ENCODE measurements at places on chromosomes 11 and 22.

DNA sequence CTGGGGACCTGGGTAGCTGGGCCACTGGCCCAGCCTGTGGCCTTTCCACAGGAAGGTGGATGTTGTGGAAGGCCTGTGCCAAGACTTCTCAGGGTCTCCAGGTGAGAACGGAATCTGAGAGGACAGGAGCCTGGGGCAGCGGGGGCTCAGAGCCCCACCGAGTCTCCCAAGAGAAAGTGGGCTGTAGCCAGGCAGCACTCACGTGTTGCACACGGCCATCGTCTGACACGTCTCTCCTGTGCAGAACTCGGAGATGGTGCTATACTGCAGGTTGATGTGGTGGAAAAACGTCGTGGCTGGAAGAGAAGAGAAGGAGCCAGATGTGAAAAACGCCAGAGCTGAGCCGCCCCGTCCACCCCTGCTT lies 6.4 kb downstream of the MOB2 start:
- no peak for DNase-seq

GRCh38 chr22:28909375-28909774 lies 26.0 kb downstream of the ZNRF3 start:
- no peak for DNase-seq

- no peak for DNase-seq
These were observed 42.9 kb downstream of the LINC01488 start for GRCh38 chr11:69524291-69524882.

GRCh38 chr11:32706985-32707741 lies 87.3 kb downstream of the CCDC73 start:
- DNase-seq = no peak

DNA sequence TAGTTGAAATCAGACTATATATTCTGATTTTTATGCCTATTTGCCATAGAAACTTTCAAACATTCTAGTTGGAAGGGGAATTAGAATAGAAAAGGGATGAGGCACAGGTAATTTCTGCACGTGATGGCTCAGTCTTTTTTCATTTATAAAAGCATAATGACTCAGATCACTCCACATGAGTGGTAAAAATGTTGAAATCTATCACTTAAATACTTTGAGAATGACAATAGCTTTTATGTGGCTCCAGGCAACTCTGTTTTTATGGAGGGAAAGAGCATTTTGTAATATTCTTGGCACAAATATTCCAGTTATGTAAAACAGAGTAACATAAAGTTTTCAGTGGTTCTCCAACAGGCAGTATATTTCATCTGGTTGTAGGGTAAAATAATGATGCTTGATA lies 5.9 kb upstream of the MMP3 start:
- DNase-seq = no peak

DNA sequence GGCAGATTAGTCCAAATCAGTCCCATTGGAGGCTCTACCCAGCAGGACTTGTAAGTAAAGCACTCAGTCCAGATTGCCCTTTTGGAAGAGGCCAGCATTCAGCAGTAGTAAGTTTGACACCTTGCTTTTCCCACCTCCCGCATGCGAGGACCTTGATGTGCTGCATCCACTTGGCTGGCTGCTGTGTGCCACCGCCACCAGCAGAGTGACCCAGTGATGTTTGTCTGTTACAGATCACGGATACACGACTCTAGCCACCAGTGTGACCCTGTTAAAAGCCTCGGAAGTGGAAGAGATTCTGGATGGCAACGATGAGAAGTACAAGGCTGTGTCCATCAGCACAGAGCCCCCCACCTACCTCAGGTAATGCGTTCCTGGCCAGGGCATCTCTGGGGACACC lies 6.6 kb downstream of the SMARCB1 start:
- DNase-seq = no peak

- peak; percentile 33 for DNase-seq
These were observed 48.2 kb downstream of the MORC2 start for GRCh38 chr22:30920407-30920806.

DNA sequence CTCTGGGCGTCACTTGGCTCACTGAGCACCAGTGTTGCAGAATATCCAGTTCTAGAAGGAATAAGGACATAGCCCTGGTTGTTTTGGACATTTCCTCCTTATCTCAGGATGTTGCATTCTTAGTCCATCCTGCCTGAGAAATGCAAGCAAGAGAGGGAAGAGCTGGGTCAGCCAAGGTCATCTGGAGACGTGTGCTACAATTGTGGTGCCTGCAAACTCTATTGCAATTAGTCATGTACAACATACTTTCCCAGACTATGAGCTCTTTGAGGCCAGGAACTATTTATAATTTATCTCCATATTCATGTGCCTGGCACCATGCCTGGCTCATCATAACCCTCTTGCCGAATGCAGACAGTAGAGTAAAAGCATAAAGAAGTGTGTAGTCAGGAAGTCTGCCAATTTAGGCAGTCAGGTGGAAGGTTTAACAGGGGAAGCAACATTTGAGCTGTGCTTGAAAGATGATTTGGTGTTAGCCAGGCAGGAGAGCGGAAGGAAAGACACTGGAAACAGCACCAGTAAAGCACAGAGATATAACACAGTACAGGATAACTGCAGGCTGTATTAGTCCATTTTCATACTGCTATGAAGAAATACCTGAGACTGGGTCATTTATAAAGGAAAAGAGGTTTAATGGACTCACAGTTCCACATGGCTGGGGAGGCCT lies 129.4 kb upstream of the PAX6 start:
- DNase-seq = no peak

DNA sequence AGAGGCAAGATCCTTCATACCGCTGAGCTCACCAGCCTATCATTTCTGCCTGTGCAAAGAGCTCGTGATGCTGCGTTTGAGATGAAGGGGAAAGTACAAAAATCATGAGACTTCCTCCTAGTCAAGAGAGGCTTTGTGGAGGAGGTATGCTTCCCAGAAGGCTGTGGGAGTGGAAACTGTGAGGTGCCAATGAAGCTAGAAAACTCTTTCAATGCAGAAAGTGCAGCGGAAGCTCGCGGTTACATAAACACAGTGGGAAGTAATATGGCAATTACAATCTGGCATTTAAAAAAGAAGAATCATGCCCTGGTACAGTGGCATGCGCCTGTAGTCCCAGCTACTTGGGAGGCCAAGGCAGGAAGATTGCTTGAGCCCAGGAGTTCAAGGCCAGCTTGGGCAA lies 134.8 kb downstream of the EHF start:
- DNase-seq = no peak

DNA sequence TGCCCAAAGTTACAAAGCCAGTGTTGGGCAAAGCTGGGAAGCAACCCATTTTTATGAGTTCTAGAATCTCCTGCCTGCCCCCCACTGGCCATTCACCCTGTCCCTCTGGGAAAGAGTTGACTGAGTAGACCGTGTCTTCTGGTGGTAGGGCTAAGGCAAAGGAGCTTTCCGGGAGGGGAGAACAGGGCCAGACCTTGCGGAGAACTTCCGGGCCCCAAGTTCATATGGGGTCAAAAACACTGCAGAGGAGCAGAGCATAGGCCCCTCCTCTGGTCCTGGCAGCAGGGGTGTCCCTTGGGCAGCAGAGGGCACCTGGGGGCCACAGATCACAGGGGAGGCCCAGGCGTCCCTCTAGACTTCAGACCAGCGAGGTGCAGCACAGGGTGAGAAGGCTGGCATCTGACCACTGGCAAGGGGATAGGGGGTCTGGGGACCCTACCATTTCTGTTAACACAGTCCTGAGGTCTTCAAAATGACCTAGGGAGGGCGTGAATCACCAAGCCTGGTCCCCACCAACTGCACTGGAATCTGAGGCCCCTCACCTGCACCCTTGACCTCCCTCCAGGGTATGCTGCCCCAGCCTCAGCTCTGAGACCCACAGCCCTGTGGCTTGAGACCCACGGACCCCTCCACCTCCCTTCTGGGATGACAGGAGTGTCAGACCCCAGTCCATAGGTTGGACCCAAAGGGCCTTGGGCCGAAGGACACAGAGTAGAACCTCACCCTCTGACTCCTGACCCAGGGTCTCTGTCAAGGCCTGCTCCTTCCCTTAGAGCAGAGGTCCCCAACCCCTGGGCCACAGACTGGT lies 1.3 kb upstream of the ARAP1 start:
- no peak for DNase-seq

DNA sequence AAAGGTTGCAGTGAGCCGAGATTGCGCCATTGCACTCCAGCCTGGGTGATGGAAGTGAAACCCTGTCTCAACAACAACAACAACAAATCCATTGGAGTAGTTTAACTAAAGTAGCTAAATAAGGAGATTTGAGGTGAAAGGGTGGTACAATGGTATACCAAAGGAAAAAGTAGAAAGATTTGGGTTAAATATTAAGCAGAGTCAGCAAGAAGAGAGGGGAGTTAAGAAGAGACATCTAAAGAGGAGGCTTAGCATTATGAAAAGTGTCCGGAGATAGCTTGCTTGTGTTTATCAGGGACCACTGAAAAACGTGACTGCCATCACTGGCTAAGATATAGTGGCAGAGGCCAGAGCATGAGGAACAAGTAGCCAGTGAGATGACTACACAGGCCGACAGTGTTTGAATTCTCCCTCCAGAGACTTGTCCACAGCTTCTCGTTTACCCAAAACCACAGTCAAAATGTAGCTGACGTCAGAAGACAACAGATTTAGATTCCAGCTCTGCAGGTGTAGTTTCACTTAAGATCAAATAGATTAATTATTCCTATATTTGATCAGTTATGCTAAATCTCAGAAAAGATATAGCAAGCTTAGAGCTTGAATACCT lies 32.6 kb upstream of the GRK2 start:
- DNase-seq = no peak

- no peak for DNase-seq
These were observed 8.7 kb downstream of the B4GALNT4 start for GRCh38 chr11:377883-378500.

GRCh38 chr11:35850191-35850590 lies 93.7 kb upstream of the LDLRAD3 start:
- no peak for DNase-seq

DNA sequence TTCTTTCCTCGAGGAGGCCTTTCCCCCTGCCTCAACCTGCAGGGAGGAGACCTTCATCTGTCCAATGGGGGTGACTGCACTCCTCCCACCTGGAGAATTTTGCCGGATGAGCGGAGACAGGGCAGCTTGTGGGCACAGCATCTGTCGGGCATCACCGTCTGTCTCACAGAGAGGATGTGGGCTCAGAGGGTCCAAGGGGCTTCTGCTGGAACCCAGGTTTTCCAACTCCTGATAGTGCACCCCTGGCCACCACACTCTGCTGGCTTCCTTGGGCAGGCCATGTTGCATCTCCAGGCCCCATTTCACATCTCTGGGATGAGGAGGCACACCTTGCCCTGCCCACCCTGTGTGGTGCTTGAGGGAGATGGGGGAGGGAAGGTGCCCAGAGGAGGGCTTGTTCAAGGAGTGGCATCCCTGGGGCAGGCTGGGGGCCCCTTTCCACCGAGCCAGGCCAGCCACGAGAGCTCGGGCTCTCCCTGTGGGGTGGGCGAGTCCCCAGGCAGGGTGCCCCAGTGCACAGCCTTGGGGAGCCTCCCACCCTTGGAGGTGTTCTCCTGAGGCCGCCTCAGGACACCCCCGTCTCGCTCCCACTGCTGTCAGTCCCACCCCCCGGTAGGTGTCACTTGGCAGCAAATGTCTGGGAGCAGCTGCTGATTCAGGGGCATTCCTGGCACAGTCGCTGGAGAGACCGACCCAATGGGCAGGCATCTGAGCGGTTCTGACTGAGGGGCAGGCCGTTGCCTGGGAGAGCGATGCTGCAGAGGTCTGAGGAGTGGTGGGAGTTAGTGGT lies 84.2 kb downstream of the MORC2 start:
- no peak for DNase-seq

GRCh38 chr11:41053894-41054293 lies 405.6 kb downstream of the LRRC4C start:
- no peak for DNase-seq

GRCh38 chr11:60942970-60943565 lies 8.9 kb downstream of the SLC15A3 start:
- peak; percentile 90 for DNase-seq

- no peak for DNase-seq
These were observed 59.8 kb upstream of the WNT7B start for GRCh38 chr22:46036558-46037408.

GRCh38 chr11:24885580-24886173 lies 388.8 kb downstream of the LUZP2 start:
- no peak for DNase-seq

- no peak for DNase-seq
These were observed 41.0 kb upstream of the SOX6 start for GRCh38 chr11:16397390-16397789.

- peak; percentile 23 for DNase-seq
These were observed 621 bp downstream of the KCNC1 start for GRCh38 chr11:17734986-17735817.

- DNase-seq = no peak
These were observed 108.7 kb upstream of the E2F8 start for GRCh38 chr11:19349340-19350025.

- no peak for DNase-seq
These were observed 33.0 kb downstream of the PTPRJ start for GRCh38 chr11:48013269-48013901.

DNA sequence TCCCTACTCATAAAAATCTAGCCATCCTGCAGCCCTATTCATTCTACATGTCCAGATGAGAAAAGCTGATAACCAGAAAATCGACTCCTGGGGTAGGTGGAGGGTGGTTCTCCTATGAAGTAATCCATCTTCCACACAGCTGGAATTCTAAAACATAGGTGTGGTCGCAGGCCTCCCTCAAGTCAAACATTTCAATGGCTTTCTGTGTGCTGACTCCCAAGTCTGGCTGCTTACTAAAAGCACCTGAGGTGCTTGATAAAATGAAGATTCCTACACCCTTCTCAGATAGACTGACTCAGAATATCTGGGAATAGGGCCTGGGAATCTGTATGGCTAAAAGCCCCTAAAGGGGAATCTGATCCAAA lies 26.1 kb downstream of the IRAG1 start:
- DNase-seq = no peak

GRCh38 chr11:23869671-23870070 lies 627.2 kb upstream of the LUZP2 start:
- no peak for DNase-seq

GRCh38 chr11:134532131-134532920 lies 120.3 kb upstream of the B3GAT1 start:
- DNase-seq = no peak

DNA sequence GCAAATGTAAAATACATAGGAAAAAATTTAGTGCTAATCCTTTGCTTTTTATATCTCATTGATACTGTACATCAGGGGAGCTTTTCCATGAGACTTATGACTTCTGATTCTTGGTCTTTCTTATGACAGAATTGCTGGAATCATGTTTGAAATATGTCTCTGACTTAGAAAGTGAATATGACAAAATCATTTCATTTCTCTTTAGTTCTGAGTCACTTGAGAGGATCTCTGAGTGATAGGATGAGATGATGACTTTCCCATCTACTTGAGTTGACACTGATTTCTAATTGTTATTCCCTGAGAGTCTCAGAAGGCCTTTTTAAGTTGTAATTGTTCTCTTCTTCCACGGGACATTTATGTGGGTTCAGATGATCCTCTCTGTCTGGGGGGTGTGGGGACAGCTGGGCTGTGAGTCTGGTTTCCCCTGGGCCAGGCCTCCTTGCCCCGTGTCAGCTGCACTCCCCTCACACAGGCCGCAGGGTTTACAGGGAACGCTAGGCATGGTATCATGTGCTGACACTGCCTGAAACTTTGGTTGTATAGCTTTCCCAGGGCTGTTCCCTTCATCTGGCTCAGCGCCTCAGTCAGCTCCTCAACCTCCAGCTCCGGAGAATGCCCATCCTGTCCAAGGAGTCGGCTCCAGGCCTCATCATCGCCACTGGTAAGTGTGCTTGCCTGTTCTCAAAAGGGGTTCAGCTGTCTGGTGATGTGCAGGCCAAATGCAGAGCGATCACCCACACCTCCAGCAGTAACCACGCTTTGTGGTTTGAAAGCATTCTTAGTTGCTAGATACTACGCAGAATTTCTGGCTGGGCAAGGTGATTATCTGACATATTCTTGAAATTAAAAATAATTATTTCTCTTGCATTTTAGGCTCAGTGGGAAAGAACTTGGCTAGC lies 69.5 kb upstream of the SORL1-AS1 start:
- DNase-seq = no peak

Measured in DMS79 treated with DMSO at 0.1 percent for 48 hours (cell line).